CD4-positive, alpha-beta memory T cell (primary cell): ENCODE measurements at places on chromosomes 1 and 21. TPM values are rescaled to one million over a fixed set of nuclear protein-coding genes. Genes with fewer than 3 reads are reported as not detected.

DNA sequence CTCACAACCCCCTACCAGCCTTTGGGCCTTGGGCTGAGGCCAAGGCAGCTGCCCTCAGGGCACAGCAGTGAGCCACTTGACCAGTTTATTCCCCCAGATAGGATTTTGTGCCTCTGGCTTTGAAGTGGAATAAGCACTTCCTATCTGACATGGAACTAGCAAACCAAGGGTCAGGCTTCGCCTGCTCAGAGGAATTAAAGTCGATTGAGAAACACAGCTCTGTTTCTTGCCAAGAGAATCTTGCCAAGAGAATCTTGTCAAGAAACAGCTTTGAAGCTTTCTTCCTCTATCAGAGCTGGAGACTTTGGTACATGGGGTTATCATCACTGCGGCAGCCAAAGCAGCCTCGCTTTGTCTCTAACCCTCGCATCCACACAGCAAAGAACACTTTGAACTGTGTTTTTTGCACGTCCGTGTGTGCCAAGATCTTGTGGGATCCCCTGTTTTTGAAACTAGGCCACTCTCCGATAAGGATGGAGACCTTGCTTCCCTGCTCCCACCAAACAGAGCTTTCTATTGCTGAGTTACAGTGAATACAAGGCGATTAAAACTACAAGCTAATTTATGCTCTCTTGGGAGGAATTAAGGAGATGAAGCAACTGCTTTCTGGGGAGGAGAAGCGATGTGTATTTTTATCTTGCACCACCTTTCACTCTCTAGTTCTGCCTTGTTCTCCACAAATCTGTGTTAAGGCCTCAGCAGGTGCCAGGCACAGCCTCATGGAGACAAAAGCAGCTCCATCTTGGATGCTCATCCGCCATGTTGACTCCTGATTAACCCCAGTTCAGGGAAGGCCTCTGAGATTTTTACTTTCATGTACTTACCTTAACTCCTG, 67.3 kb downstream of the RHOU start:
- no peak overlapping the region for H3K4me3 ChIP-seq
- H3K27me3 ChIP-seq: no peaks in the 10 kb centered on the region
- H3K36me3 ChIP-seq: no peaks in the 10 kb centered on the region
- H3K4me1 ChIP-seq: peaks cover 16% of the 10 kb centered on the region

- no peaks in the 10 kb centered on the region for H3K27me3 ChIP-seq
- H3K36me3 ChIP-seq: no peaks in the 10 kb centered on the region
- no peak overlapping the region for H3K27ac ChIP-seq
- H3K4me3 ChIP-seq: no peak overlapping the region
Observed at GRCh38 chr1:9294910-9295636, 2.4 kb downstream of the SPSB1 start.

- H3K27me3 ChIP-seq: no peaks in the 10 kb centered on the region
- DNase-seq: no peak
- H3K4me1 ChIP-seq: no peaks in the 10 kb centered on the region
- peaks cover 6% of the 10 kb centered on the region for H3K36me3 ChIP-seq
Observed at GRCh38 chr1:150138044-150138443, 11.7 kb upstream of the PLEKHO1 start.

DNA sequence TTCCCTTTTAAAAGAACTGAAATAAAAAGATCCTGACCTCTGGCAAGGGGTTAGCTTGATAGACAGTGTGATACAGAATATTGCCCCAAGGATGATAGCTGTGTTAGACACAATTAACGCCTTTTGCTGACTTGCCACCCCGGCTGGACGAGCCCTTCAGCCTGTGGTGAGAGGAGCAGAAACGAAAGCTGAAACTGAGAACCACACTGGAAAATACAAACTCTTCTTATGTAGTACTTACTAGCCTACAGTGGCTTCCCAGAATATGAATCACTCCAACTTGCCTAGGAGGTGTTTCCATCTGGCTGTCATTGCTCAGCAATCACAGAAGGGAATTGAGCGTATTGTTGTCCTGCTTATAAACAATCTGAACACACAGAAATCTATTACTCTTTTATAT, 22.9 kb downstream of the SAMSN1 start:
- no peak overlapping the region for H3K27ac ChIP-seq
- H3K27me3 ChIP-seq: no peaks in the 10 kb centered on the region
- no peak for DNase-seq
- no peak overlapping the region for H3K4me3 ChIP-seq

GRCh38 chr1:185719021-185719420, 15.2 kb upstream of the HMCN1 start:
- no peak for DNase-seq
- H3K27me3 ChIP-seq: no peaks in the 10 kb centered on the region
- no peak overlapping the region for H3K27ac ChIP-seq

DNA sequence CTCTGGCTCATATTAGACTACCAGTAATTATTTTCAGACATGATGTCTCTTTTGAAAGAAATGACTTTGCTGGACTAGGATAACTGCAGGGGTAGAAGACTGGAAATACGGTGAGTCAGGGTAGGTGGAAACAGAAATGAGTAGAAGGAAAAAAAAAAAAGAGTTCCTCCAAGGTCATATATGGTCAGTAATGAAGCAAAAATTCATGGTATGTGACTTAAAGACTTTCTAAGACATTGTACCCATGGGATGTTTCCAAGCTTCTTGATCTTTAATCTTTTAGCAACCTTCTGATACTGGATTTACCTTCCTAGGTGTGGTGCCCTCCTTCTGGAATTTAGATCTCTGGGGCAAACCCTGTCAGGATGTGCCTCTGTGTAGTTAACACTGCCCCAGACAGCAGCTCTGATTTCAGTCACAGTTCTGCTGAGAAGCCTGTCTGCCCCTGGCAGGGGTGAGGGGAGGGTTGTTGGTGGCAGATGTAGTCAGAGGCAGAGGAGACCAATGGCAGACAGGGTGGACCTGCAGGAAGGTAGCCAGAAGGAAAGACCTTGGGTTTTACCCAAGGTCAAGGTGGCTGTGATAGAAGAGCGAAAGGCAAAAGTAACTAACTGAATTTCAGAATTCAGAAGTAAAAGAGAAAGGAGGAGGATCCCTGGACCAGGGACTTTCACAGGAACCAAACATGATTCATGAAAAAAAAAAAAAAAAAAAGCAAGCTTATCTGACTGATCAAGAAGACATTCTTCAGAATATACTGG, 44.1 kb upstream of the BCL10 start:
- H3K27me3 ChIP-seq: no peaks in the 10 kb centered on the region
- H3K4me1 ChIP-seq: no peaks in the 10 kb centered on the region
- no peak overlapping the region for H3K4me3 ChIP-seq
- DNase-seq: no peak
- H3K27ac ChIP-seq: no peak overlapping the region

Gene TIAM1
- total RNA-seq: 104 TPM

Gene TCHH
- total RNA-seq: not detected
